ENCODE measurements at places on chromosomes 2 and 18.

DNA sequence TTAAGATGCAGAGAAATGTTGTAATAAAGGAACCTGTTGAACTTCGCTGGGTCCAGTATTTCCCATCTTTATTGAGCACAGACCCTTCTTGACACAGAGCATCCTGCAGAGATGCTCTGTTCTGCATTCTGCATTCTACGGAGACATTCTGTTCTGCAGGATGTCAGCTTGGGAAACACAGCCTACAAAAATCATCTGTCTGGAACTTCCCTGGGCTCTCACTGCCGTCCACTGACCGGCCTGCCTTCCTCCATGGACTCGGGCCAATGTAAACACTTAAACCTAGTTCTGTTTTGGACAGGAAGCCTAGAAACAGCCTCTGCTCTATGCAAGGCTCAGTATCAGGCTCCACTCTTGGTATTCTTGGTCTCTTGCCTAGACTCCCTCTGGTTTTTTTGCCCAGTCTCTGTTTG is 90.0 kb upstream of the PPP1CB start:
- no peak for DNase-seq

DNA sequence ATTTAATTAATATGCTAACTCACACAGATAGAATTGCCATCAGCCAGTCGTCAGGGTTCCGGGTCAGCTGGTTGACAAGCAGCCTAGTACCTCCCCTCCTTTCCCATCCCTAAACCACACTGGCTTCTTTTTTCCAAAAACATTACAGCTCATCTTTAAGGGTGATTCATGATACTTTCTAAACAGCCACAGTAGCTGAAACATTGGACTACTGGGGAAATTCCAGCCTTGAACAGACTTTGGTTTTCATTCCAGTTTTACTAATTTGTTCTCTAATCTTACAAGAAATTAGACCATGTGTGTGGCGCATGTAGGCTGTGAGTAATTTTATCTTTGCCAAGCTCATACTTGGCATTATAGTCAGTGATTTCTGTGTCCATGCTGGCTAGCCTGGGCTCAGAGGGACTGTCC is 110.8 kb downstream of the FMNL2 start:
- no peak for DNase-seq

DNA sequence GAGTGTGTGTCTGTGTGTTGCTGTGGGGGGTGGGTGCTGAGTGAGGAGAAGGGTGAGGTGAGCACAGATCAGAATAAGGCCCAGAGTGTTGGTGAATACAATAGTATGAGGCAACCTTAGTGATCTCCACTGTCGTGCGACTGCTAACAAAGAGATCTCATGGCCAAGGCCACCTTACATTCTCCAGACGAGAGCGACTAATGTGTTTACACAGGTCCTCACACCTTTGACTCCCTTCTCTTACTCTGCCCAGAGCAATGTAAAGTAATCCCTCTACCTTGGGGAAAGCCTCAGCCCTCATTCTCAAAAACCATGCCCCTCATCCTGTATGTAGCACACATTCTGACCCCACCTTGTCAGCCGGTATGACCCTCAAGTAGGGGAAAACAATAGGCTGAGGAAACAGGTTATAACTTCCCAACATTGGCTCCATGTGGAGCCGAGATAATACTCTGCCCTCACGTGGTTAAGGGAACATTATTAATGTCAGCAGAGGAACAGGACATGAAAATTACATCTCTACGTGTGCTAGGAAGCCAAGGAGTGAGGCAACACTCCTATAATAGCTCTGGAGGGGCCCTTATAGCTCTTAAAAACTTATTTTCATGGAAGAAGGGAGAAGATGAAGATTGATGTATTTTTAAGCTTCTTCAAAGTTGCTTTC is 323.0 kb upstream of the NT5C1B start:
- no peak for DNase-seq

DNA sequence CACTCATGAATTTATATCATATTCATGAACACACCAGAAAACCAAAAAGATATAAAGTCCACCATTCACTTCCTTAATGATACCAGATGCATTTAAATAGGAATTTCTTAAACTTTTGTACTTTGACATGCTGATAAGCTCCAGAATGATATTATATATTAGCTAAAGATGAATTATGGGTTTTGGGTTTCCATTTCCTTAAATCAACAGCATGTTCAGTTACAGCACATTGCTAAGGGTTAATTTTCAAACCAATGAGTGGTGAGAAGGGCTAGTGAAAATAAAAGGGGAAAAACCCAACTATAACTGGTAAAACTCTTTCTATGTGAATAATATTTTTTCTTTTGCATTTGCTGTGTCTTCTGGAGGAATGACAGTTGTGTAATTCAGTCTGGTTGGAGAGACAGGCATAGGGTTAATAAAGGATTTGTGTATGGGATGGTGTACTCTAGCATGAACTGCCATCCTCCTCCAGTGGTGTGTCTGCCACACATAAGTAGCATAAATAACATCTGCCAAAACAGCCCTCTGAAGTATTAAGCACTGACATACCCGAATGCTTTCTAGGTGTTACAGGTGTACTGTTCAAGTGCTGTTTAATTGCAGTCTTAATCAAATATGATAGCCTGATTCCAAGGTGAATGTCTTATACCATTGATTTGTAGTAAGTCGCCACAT is 19.3 kb upstream of the CPS1 start:
- DNase-seq, result no peak

DNA sequence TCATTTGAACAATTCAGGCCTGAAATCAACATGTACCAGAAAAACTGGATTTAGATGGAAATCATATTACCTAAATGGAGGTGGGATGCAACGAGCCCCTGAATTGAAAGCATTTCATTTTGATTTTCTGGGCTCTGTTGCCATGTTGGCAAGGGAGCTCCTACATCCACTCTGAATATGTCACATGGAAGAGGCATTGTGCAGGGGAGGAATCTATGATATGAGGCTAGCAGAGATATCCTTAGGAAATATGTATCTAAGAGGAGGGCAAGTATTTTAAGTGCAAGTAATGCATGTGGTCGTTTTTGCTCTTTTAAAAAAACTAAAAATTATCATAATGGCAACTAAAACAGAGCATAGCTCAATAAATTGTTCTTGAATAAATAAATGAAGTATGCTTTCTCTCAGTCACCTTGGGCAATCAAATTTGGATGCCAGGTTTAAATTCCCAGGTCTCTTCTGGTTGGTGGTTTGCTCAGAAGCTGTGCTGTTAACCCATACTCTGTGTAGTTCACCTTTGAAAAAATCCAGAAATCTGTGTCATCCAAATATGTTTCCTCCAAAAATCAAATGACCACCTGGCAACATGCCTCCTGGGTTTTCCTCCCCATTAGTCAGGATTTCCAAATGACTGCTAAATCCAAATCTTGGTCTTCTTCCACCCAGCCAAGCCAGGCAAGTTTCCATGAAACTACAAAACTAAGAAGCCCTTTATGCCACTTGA is 6.5 kb upstream of the LGALSL start:
- DNase-seq, result no peak

DNA sequence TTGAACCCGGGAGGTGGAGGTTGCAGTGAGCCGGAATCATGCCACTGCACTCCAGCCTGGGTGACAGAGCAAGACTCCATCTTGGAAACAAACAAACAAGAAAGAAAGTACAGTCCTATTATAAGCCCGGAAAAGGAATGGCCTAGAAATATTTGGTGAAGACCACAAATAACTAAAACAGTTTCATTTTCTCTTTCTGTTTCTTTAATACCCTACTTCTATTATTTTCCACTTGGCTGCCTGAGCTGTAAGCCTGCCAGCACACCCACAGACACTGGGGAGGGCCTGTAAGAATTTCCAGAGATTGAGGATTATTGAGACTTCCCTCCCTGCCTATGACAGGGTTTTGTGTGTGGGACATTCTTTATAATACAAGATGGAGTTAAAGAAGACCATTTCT is 188.0 kb upstream of the DCC start:
- no peak for DNase-seq

DNA sequence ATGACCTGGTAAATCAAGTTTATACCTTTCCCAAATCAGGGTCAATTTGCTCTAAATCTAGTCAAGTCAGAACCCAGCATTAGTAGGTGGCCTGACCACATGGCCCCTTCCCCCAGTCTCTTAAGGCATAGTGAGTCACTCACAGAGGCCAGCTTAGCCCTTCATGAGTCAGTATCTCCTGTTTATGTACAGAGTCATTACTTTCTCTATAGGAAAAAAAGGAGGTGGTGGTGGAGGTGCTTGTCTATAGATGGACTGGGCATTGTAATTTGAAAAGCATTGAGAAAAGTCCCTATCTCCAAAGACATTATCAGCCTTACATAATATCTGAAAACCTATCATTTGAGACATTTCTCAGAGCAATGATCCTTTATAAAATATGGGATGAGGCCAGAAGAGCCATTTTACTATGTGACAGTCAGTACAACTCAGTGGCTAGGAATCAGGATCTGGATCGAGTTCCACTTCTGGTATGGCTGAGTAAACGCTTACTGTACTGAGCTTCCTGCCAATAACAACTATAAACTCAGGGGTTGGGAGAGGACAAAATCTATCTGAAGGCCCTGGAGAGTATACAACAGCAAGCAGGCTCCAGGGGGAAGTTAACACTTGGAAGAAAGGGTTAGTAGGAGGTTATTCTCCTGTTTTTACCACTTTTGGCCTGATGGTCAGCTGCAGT is 22.5 kb upstream of the SIGLEC15 start:
- DNase-seq, result no peak

DNA sequence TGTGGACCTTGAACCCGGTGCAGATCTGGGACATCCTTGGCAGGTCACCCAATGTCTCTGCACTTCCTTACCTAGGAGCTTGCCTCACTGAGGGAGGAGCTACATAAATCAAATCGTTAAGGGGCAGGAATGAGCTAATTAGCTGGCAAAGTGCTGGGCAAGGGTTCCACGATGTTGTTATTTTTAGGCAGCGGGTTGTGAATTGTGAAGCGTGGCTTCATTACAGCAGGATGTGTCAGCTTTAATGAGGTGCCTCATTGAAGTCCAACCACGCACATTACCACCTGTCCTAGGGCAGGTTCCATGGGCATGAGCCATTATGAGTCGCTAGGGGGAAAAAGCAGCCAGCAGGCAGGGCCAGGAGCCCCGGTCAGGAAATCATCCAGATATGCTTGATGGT is 127.0 kb upstream of the AGAP1 start:
- no peak for DNase-seq

GRCh38 chr2:167331636-167332232 is 443.5 kb downstream of the XIRP2 start:
- DNase-seq, result no peak

DNA sequence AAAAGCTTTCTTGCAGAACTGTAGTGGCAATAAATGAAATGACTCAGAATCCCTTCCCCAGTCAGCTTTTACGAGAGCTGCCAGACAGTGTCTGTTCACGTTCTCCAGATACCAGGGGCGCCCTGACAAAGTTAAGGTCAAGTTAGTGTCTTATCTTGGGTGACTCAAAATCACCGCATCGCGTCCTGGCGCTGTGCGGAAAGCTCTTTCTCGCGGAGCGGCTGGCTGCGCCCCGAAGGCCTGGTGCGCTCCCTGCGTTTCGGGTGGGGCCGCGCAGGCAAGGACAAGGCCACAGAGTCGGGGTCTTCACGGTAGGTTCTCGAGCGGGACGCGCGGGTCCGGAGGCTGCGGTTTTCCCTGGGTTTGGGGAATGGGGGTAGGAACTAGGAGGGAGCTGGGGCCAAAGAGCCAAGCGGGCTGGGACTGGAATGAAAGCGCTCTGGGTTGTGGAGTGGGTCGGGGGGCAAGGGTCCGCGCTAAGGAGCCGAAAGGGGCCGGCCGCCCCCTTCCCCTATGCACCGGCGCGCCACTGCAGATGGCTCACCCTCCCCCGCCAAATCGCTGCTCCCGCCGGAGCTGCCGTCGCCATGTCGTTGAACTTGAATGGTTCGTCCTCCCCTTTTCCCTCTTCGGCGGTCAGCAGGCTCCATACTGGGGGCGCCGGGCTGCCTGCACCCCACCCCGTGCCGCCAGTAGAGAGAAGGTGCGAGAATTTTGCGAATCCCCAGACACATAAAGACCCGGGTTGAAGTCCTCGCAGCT is 2.6 kb upstream of the HOXD11 start:
- no peak for DNase-seq

All from activated T-cell treated with anti-CD3 and anti-CD28 coated beads, Interleukin-2, amount 50 U/mL, for 48 hours (primary cell).